Kidney (tissue), 22 donors: ENCODE measurements at places on chromosomes 7 and 10. TPM values are rescaled to one million over a fixed set of nuclear protein-coding genes. Genes with fewer than 3 reads are reported as not detected.

- DNase-seq = peak; percentile 71
These were observed 13.4 kb upstream of the DNAAF5 start for GRCh38 chr7:713139-713457.

DNA sequence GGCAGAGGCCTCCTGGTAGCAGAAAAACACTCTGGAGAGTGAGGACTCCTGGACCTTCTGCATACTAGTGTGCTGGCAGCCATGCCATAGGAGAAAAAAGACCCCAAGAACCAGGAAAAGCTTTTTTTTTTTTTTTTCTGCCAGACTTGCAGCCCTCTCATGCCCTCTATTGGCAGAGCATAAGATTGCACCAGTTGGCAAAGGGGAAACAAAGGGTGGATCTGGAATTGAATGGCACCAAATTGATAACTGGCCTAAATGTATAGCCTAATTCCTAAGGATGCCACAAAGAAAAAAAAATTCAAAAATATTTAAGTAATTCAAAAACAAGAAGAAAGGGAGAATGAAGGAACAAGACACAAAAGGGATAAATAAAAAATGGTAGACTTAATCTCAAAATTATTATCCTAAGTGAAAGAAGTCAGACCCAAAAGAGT lies 112.5 kb upstream of the GHITM start:
- DNase-seq = peak; percentile 14

DNA sequence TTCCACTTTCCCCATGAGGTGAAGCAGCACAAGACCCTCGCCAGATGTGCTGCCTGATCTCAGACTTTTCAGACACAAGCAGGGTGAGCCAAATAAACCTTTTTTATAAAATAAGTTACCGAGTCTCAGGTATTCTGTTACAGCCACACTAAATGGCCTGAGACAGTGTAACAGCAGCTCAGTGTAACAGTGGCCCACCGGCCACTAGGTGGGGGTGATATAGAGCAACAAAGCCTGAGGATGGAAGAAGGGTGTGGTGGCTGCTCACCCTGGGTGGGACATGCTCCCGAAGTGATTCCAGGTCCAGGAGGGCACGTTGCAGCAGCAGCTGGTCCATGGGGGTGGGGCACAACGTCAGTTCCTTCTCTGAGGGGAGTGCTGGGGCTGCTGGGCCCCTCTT lies 44.6 kb downstream of the BMS1 start:
- no peak for DNase-seq

DNA sequence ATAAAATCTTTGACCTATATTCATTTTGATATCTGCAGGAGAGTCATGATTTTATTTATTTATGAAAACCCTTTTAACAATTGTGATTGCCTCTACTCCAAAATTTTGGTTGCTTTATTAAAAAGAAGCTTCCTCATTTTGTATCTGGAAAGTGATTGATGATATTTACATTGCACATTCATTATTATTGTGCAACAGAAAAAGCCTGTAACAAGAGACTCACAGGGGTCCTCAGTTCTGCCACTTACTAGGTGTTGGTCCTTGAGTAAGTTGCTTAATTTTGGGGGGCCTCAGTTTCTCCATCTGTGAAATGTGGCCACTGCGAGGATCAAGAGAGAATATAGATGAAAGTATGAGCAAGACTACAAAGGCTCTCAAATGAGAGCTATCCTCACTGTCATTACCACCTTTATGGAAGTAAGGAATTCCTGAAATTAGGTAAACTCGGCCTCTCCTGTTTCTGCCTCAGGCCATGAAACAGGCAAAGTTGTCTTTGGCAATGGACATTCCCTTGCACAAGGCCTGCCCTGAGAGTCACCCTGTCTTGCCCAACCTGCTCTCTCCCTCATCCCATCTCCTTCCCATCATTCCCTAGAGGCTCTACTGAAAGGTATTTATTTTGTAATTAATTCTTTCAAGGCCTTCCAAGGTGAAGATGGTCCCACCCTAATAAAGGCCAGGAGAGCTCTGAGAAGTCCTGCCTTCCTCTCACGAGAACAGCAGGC lies 66.1 kb upstream of the ABLIM1 start:
- no peak for DNase-seq

GRCh38 chr10:98138031-98138430 lies 3.6 kb downstream of the R3HCC1L start:
- DNase-seq = no peak

GRCh38 chr10:54587971-54588370 lies 213.1 kb downstream of the PCDH15 start:
- no peak for DNase-seq

GRCh38 chr10:58179238-58179637 lies 88.5 kb downstream of the IPMK start:
- no peak for DNase-seq

GRCh38 chr7:41438705-41439514 lies 264.0 kb downstream of the INHBA start:
- DNase-seq = no peak

GRCh38 chr7:29946428-29947186 lies 43.0 kb downstream of the SCRN1 start:
- no peak for DNase-seq

DNA sequence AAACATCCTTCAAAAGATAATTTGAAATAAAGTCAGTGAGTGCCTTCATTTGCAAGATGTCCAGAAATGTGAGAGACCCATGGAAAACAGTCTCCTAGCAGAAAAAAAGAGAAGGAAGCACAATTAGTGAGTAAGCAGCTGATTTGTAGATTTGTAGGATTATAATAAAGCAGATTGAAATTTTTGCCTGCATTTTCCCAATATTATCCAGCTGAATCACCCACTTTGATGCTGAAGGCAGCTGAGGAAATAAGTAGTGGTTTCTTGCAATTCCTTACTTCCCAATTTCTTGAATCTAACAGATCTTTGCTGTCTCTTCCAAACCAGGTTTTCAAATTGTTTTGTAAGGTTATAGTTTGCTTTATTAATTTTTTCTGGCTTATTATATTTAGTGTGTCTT lies 181.4 kb downstream of the GNAT3 start:
- DNase-seq = no peak

GRCh38 chr10:12252882-12253546 lies 57.0 kb downstream of the CDC123 start:
- no peak for DNase-seq

- no peak for DNase-seq
These were observed 125.3 kb downstream of the CHN2 start for GRCh38 chr7:29319719-29320521.

DNA sequence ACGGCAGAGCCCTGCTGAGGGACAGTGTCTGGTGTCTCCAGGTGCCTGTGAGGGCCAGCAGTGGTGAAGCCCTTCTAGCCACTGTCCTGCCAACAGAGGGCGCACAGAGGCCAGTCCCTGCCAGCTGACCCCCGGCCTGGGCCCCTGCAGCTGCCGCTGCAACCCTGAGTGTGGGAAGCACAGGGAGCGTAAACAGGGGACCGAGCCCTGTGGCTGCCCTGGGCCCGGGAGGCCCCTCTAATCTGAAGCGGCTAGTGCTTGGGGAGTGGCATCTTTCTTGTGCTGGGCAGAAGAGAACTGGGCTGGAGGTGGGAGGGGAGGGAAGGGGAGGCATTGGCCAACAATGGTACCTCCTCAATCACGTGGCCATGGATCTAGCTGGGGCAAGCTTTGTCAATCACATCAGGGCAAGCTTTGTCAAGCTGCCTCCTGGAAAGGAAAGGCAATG lies 34.6 kb downstream of the TRIM8 start:
- peak; percentile 84 for DNase-seq

GRCh38 chr10:71483885-71484751 lies 87.4 kb downstream of the CDH23 start:
- DNase-seq = no peak

- DNase-seq = peak; percentile 55
These were observed 17.3 kb upstream of the EVX1 start for GRCh38 chr7:27224983-27225934.

DNA sequence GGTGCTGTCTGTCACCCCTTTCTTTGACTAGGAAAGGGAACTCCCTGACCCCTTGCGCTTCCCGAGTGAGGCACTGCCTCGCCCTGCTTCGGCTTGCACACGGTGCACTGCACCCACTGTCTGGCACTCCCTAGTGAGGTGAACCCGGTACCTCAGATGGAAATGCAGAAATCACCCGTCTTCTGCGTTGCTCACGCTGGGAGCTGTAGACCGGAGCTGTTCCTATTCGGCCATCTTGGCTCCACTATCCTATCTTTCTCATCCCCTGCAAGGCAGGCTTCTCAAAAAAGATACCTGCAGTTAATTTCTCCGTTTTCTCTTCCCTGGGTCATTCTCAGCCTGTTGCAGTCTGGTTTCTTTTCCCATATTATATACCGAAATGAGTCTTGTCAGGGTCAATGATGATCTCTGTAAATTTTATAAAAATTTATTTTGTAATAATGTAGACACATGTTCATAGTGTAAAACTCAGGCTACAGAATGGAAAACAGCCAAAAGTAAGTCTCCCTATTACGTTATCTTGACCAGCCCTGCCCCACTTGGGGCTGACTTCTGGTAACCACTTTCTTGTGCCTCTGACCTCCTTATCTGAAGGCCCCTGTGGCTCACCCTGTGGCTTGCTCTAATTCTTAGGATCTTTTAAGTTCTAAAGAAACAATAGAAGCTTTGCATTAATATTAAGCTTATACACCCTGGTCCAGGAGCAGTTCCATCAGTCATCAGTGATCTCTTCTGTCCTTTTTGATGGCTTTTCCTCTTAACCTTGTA lies 20.7 kb downstream of the BLVRA start:
- DNase-seq = no peak

GRCh38 chr7:37848297-37848696 lies at the start of gene NME8:
Gene NME8, plus strand, starts transcription at chr7:37848597. Its CDS starts 1,670 bp downstream, at chr7:37850267.
- DNase-seq = no peak

DNA sequence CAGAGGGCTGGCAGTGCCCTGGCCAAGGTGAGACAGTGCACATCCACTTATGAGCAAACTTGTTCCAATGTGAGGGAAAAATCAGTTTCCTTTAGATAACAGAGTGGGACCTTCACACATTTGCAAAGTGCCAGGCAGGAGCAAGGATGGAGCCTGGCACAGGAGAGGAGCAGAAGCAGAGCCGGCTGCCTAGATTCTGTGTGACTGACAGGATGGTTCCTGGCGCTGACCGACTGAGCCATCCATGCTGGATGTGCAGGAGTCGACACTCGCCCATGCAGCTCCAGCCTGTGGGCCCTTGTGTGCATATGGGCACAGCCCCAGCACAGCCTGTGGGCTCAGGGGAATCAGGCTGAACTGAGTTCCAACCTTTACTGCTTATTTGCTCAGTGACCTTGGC lies 346.5 kb downstream of the GRID1 start:
- DNase-seq = no peak

DNA sequence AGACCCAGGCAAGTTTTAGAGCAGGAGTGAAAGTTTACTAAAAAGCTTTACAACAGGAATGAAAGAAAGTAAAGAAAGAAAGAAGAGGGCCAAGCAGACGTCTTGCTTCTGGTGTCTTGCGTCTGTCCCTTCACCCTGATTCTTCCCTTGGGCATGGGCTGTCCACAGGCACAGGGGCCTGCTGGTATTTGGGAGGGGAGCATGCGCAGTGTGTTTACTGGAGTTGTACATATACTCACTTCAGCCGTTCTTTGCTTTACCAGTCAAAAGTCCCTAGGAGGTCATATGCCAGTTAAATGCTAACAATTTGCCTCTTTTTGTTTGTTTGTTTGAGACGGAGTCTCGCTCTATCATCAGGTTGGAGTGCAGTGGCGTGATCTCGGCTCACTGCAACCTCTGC lies 875.9 kb downstream of the REEP3 start:
- DNase-seq = no peak

DNA sequence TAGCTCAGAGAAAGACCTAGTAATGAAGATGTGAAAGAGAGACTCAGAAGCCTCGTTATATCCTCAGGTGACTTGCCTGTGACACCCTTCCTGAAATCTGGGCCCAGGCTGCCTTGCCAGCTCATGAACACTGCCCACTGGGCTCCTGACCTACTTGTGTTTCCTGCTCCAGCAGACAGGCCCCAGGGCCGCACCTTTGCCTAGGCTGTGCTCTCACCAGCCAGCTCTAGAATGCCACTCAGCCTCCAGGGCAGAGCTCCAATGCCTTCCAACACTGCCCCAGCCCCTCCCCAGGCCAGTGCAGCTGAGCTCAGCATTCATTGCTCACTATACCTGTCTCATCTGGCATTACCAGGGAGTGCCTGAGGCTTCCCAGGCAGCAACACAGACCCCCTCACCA lies 94.3 kb downstream of the DLG5 start:
- no peak for DNase-seq

DNA sequence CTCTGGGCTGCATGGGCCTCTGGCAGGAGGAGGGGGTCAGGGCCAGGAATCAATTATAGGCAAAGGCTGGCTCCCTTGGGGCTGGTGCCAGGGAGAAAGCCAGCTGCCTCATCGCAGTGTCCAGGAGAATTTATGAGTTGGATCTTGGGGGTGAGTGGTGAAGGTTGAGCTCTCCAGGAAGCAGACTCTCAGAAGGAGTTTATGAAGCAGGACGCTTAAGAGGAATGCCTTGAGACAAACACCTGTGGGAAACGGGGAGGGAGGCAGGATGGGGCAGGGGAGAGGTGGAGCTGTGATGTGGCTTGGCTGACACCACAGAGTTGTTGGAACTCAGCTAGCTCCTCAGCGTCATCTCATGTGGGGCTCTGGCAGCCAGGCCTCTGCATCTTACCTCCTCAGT lies 428.5 kb downstream of the RPS24 start:
- DNase-seq = peak; percentile 87

DNA sequence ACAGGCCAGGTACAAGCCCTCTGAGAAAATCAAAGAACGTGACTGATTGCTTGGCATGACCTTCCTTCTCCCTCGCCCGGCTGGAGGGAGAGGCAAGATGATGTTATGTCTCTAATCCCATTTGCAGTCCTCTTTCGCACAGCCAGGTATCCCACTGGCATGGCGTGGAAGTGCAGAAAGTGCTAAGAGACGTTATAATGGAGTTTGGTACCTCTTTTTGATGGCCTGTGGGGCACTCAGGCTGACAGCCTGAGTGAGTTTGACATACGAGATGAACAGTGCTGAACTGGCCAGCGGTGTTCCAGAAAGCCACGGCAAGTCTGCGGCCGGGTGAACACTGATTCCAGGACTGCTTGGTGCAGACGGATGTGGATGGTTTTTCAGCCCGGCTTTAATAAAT lies 241.6 kb downstream of the RAB11FIP2 start:
- DNase-seq = no peak

DNA sequence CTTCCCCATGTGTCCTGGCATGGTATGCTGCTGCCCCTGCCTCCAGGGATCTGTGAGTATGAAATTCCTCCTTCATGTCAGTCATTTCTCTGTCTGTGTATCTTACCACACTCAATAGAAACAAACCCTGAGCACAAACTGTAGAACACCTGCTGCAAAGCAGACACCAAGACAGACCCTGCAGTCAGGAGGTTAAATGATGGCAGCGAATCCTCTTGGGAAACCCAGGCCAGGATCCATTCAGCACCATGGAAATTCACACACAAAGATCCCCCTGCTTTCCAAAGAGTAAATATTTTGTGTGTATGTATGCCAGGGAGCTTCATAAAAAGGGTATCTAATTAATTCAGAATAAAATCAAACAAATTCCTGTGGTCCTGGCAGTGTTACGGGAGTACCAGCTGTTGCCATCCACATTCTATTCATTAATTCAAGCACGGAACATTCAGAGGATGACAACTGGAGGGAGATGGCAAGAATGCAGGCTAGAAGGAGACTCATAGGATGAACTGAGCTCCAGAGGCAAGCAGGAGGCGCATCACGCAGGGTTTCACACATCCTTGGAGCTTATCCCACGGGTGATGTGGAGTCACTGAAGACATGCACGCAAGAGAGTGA lies 14.8 kb downstream of the ITIH5 start:
- no peak for DNase-seq

GRCh38 chr7:48643431-48644013 lies 280.8 kb upstream of the CDC14C start:
- DNase-seq = no peak

The CH25H gene
- 1.2 TPM for polyA plus RNA-seq

The MBLAC1 gene
- polyA plus RNA-seq = 3.7 TPM

The LIPN gene
- polyA plus RNA-seq = not detected

The PON3 gene
- polyA plus RNA-seq = 1.9 TPM

The DNA2 gene
- 2.2 TPM for polyA plus RNA-seq

The GNG11 gene
- polyA plus RNA-seq = 45.0 TPM

The PCLO gene
- 4.0 TPM for polyA plus RNA-seq
